ENCODE measurements at places on chromosomes 1 and 21.

- no peak for DNase-seq
These were observed 202.0 kb downstream of the LRRC40 start for GRCh38 chr1:70003211-70003908.

GRCh38 chr1:178684542-178685000 is 40.5 kb upstream of the RALGPS2 start:
- no peak for DNase-seq

DNA sequence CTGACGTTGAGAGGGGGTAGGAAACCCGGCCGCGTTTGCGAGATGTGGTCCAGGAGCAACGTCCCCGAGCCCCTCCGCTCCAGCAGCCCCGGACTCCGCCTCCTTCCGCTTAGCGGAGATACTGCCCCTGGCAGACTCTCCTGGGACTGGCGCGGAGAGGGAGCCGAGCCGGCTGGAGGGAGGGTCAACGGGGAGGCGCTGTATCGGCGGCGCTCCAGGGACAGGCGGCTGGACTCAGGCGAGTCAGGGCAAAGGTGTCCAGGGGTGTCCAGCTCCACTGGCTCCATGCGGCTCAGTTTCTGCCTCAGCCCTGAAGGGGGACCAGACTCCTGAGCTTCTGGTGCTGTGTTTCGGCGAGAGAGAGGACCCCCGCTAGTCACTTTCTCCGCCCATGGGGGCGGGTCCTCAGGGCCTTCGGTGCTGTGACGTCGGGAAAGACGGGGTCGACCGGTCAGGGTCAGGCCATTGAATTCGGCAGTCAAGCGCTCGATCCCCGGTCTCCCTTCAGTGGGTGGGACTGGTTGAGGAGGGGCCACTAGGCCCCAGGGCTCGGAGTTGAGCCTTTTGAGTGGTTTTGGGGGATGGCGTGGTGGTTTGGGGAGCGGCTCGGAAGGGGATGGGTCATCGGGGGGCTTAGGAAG is 2.8 kb upstream of the LIX1L start:
- no peak for DNase-seq

- DNase-seq, result no peak
These were observed 138.1 kb upstream of the ADAMTS5 start for GRCh38 chr21:27104846-27105431.

DNA sequence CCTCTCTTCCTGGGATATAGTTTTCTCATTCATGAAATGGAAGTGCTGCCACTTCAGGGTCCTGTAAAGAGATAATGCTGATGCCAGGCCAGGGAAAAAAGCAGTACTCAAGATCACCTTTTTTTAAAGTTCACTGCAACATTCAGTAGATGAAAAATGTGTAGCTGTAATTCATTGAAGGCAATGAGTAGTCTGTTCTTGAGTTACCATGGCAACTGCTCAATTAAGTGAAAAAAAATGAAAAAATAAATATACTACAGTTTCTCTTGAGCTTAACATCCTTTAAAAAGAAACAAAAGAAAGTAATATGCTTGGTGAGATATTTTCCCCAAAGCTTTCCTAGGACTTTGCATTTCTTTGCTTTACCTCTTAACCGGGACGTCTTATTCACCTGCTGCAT is 183.3 kb downstream of the AK5 start:
- no peak for DNase-seq

DNA sequence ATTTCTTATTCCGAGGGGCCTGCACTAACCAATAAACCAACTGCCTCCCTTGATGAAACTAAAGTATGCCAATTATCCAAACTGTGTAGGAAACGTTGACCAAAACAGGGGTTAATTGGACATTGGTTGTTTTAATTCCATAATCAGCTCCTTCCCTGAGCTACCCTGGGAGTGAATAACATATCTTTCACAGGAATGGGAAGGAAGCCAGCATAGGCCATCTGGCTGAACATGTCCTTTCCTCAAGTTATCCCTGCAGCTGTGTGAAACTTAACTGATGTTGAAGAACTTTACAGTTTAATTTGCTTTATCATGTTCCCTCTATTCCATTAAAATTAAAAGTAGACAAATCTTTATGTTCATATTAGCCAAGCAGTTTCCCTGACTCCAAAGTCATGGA is 75.4 kb downstream of the NRIP1 start:
- DNase-seq, result no peak

- DNase-seq, result no peak
These were observed 81.0 kb downstream of the SLC30A10 start for GRCh38 chr1:219847215-219847855.

- no peak for DNase-seq
These were observed 35.3 kb upstream of the DMRTA2 start for GRCh38 chr1:50458507-50458906.

- no peak for DNase-seq
These were observed 61.8 kb upstream of the CD1D start for GRCh38 chr1:158118713-158119402.

GRCh38 chr1:166479052-166479631 is 312.3 kb upstream of the FAM78B start:
- no peak for DNase-seq

- DNase-seq, result no peak
These were observed 52.5 kb upstream of the ID3 start for GRCh38 chr1:23611601-23612327.

GRCh38 chr1:187275346-187275745 is 446.6 kb downstream of the PLA2G4A start:
- DNase-seq, result no peak

GRCh38 chr1:20483098-20483832 is 2.7 kb downstream of the CAMK2N1 start:
- DNase-seq, result no peak

GRCh38 chr1:85976516-85977205 is 179.9 kb downstream of the COL24A1 start:
- DNase-seq, result no peak

- no peak for DNase-seq
These were observed 18.3 kb downstream of the EDN2 start for GRCh38 chr1:41466146-41466545.

GRCh38 chr21:45448810-45449657 is 44.1 kb downstream of the COL18A1 start:
- DNase-seq, result no peak

DNA sequence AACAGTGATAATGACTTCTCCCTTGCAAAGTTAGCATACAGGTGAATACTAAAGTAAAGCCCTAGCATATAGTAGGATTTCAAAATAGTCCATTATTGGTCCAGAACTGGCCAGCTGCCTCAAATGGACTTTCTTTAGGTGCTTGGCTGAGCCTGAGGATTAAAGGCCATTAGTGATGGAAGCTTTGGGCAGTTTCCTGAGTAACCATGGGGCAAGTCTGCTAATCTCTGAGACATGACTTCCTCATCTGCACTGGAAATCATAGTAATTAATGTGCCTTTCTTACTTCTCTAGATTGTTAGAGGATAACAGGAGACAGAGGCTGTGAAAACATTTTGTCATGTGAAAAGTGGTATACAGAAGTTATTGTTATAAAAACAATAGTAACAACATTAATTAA is 156.5 kb upstream of the UBE2U start:
- DNase-seq, result no peak

- no peak for DNase-seq
These were observed 164.0 kb downstream of the ADSS2 start for GRCh38 chr1:244287726-244288125.

DNA sequence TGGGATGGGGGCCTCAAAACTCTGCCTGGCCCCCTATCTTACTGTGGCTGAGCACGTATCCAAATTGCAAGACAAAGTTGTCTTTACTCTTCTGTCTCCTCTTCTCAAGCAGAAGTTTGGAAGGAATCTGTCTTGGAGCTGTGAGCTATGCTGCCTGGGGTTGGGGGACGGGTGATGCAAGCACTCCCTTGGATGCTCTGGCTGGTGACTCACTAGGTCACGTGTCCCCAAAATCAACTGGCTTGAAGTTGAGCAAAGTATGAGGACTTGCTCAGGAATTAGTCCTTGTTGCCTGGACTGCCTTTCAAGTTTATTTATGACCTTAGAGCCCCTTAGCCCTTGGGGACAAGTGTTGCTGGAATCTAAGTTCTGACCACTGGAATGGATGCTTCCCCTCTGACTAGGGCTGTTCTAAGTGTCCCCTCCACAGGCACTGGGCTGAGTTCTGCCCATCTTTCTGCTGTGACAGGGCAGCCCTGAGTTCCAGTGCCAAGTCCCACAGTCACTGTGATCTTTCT is 269.5 kb downstream of the HHAT start:
- DNase-seq, result no peak

DNA sequence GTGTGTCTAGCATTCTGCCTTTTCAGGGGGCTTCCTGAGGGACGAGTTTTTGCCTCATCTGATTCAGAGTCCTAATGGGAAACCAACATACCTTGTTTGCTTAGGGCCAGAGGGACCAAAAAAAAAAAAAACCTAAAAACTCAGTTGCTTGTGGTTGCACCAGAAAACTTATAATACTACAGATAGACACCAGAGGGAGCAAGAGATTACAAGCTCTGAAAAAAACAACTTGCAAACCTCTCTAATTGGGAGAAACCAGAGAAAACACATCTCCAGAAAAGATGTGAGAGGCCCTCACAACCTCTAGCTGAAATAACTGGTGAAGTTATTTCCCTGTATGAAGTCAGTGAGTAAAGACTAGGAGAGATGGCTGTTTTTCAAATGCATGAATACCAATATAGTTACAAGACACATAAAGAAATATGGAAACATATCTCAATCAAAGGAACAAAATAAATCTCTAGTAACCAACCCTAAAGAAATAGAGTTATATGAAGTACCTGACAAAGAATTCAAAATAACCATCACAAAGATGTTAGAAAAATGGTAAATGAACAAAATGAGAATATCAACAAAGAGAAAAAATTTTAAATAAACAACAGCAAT is 233.7 kb upstream of the NFIA start:
- no peak for DNase-seq

- no peak for DNase-seq
These were observed 134.6 kb upstream of the LRRC7 start for GRCh38 chr1:69433073-69433472.
